Stimulated activated CD8-positive, alpha-beta memory T cell treated with anti-CD3 and anti-CD28 coated beads, Interleukin-15, amount 100 ng/mL, for 4 hours (primary cell): ENCODE measurements at places on chromosomes 6 and 20.

- DNase-seq = no peak
Measured at GRCh38 chr6:124254941-124255685, 451.4 kb downstream of the NKAIN2 start.

DNA sequence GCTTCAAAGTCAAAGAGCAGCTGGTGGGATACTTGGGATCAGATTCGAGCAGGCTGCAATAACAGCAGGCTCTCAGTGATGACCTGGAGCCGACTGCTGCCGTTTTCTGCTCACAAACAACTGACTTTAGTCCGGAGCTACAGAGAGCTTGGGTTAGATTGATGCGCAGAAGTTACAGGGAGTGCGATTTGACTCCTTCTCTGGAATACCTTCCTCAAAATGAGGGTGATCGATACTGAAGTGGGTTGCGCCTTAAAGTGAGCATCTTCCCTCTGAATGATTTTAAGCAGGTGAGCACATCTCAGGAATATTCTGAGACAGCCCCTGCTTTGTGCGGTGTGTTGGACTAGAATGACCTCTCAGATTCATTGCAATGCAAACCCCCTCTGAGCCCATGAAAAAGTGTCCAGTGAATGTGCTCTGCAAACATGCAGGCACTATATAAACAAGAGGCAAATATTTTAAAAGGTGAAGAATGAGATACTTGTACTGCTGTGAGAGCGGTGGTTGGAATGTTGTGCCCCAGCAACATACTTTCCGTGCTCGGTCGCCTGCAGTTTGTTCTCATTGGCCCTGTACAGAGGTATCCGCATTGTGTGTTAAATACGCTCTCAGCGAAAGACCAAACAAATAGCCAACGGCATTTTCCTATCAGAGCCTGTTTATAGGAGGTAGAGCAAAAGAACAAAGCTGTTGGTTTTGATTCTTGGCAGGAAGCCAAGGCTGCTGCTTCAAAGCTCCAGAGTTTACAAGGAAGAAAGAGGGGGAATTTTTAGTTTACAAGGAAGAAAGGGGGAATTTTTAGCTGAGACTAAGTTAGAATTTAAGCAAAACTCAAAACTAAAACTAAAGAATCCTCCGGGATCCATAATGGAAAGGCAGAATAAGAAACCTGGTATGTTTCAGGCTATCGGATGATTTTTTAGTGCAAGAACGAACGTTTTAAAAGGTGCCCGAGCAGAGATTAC, 67.7 kb downstream of the PHACTR2 start:
- no peak for DNase-seq

DNA sequence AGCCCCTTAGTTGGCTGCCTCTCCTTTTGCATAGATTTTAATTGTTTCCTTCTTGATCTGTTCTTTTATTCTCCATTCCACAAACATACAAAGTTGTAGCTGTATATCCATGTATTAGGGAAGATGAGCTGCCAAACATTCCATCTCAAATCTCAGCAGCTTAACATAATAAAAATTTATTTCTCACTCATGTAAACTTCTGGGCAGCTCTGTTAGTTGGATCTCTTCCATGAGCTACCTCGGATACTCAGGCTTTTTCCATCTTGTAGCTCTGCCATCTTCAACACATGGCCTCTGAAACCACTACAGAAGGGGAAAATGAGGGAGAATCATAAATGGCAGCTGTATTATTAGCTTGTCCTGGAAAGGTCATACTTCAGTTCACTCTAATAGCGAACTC, 149.4 kb upstream of the BMP2 start:
- no peak for DNase-seq

DNA sequence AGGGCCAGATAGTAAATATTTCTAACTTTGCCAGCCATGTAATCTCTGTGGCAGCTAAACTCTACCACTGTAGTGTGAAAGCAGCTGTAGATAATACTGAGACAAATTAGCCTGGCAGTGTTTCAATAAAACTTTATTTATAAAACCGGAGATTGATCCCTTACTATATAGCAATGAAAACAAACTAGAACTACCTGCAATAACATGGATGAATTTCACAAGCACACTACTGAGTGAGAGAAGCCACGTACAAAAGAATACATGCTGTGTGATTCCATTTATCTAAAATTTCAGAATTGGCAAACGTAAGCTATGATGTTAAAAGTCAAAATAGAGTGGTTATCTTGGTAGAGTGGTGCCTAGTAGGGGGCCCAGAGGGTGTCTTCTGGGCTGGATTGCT, 198.7 kb upstream of the SGK1 start:
- DNase-seq = no peak

- no peak for DNase-seq
Measured at GRCh38 chr20:23131766-23132165, 45.6 kb upstream of the CD93 start.

GRCh38 chr6:90689172-90689571, 102.3 kb upstream of the MAP3K7 start:
- DNase-seq = no peak

- no peak for DNase-seq
Measured at GRCh38 chr20:5002077-5002413, 735 bp upstream of the SLC23A2 start.

DNA sequence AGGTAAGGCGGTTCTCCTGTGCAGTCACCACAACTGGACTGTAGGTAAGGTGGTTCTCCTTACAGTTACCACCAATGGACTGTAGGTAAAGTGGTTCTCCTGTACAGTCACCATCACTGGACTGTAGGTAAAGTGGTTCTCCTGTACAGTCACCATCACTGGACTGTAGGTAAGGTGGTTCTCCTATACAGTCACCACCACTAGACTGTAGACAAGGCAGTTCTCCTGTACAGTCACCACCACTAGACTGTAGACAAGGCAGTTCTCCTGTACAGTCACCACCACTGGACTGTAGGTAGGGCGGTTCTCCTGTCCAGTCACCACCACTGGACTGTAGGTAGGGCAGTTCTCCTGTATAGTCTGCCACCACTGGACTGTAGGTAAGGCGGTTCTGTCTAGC, 212.3 kb downstream of the TFAP2A start:
- DNase-seq = no peak

- no peak for DNase-seq
Measured at GRCh38 chr20:48409055-48409615, 418.7 kb downstream of the PREX1 start.

GRCh38 chr20:20585146-20585545, 127.3 kb downstream of the RALGAPA2 start:
- no peak for DNase-seq

GRCh38 chr20:45441746-45442145, 25.8 kb downstream of the PIGT start:
- DNase-seq = no peak

GRCh38 chr6:132907231-132907630, 92.9 kb downstream of the RPS12 start:
- no peak for DNase-seq

GRCh38 chr6:5764401-5764955, 242.2 kb downstream of the NRN1 start:
- DNase-seq = no peak

DNA sequence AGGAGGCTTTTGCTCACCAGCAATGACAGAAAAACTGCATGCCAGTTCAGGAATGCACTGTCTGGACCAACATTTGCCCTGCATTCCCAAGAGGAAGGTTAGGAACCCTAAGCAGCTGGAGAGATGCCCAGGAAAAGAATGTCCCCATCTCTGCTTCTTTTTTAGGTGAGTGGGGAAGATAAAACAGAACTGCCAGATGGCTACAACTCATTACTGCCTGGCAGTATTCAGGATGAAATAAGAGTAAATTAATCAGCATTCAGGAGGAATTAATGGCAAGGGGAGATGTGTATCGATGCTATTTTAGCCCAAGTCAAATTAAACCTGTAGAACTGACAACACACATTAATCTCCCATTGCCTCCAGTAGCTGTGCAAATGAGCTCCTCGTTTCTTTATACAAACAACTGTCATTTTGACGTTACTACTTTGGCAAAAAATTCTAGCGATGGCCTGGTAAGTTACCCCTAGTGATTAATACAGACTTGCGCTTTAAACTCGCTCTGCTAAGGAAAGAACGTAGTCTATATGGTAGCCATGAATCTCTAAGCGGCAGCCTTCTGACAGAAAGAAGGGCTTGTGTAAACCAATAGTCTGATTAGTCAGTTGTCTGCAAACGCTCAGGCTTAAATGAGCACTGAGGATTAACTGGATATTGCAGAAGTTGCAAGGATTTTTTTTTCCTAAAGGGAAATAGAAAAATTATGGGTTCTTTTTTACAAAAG, 16.7 kb upstream of the SMLR1 start:
- DNase-seq = no peak

DNA sequence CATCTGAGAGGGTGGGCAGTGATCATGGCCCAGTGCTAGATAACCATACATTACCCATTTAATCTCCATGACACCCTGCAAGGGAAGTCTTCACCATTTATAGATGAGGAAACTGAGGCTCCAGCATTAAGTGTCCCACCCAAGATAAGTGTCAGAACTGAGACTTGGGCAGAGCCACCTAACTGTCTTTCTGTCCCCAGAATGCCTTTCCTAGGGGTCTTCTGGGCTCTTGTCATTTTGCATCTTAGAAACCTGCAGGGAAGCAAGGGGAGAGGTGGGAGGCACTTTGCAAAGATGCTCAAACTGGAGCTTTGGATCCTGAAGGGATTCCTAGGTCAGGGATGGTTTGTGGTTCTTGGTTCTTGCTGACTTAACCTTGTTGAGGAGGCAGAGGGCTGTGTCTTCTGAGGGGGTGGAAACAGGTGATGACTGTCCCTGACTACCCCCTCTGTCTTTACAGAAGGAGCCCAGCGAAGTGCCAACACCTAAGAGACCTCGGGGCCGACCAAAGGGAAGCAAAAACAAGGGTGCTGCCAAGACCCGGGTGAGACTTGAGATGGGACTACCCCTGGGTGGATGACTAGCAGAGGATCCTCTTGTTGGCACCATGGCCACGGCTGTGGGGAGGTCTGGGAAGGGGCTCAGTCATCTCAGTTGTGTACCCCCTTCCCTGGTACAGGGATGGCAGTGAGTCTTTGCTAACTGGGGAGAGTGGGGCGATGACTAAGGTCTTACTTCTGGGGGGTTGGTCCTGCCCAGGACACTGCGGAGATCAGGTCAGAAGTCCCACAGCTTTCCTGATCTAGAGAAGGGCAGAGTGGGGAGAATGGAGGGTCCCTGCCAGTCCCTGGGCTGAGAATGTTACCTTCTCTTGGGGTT, 5.8 kb downstream of the HMGA1 start:
- no peak for DNase-seq

DNA sequence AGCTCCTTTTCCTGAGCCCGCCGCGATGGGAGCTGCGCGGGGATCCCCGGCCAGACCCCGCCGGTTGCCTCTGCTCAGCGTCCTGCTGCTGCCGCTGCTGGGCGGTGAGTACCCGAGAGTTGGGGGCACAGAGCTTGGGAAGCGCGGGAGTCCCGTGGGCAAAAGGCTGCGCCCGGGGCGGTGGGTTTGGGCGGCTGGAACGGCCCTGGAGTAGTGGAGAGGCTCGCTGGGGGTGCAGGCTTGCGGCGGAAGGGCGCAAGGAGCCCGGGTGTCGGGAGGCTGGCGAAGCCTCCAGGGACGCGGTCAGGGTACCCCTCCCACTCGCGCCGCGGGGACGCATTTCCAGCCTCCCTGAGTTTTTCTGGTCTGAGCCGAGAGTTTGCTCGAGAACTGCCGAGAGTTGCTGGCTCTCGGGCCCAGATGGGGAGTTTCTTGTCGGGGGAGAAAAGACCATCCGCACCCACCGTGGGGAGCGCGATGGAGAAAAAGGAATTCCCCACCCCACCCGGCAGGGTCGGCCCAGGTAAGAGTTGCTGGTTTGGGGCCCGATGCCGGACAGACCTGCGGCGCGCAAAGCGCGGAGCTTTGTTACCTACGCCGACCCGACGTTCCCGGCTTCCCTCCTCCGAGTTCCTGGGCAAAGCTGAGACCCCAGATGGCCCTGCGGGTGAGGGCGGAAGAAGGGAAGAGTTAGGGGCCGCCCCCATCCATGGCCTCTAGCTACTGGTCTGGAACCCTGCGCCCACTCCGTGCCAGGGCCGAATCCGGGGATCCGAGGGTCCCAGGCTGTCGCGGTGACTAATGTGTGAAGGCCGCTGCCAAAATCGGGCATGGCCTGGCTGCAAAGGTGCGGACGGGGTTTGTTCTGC, 584 bp downstream of the PTK7 start:
- DNase-seq = no peak

GRCh38 chr6:118252474-118252873, 295.6 kb upstream of the PLN start:
- DNase-seq = no peak

GRCh38 chr6:161374971-161375873, 101.4 kb upstream of the AGPAT4 start:
- DNase-seq = no peak
